ENCODE measurements at places on chromosomes 3 and 15.

DNA sequence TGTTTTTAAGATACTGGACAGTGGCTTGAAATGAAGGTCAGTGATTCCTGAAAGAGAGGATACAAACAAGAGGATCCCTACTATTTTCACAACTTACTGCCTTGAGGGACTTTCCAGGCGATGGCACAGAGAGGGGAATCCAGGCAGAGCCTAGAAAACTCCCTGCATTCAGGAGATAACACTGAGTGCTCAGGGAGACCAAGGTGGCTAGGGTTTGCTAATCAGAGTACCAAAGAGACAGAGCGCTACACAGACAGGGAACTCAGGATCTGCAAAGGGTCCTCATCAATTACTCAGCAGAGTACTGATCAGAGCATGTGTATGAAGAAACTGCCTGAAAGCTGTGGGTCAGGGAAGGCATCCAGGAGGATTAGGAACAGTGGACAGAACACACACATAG is 11.7 kb upstream of the MRPS22 start:
- DNase-seq, result no peak

DNA sequence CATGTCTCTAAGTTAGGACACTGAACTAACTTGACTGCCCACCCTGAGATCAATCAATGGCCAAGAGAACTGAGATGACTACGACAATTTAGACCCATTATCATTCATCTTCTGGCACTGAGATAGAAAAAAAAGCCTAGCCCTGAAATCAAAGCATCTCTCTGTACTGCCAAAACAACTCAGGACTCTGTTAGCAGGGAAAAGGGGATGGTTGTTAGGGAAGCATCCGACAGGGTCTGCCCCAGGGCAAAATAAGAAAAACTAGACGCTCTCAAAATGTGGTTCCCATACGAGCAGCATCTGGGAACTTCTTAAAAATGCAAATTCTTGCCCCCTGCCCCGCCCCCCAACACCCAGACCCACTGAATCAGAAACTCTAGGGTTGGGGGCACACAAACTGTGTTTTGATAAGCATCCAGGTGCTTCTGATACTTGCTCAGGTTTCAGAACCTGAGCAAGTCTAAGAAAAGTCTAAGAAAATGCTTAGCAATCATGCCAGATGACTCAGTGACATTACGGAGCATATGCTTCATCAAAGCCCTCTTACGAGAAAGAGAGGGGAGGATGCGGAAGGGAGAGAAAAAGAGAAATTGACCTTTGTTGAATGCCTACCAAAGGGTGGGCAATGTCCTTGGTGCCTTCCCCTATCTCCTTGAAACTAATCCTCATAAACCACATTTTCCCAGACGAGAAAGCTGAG is 172.8 kb upstream of the HES1 start:
- DNase-seq, result no peak

DNA sequence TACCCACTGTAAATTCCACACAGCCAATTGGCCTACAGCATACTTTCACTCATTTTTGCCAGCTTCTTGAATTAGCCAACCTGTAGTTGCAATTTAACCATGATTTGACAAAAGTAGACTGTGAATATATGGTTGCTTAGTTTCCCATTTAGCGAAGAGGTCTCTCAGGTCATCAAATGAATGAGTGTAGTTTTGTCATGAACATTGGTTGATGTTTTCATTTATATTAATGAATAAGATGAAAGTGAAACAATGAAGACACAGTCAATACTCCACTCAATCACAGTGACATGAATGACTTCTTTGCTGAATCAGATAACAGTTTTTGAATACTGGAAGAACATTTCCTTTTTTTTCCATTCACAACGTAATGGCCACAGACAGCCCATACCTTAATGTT is 15.3 kb upstream of the FAM3D start:
- no peak for DNase-seq

- DNase-seq, result no peak
Measured at GRCh38 chr3:14423197-14423743, 20.9 kb downstream of the SLC6A6 start.

DNA sequence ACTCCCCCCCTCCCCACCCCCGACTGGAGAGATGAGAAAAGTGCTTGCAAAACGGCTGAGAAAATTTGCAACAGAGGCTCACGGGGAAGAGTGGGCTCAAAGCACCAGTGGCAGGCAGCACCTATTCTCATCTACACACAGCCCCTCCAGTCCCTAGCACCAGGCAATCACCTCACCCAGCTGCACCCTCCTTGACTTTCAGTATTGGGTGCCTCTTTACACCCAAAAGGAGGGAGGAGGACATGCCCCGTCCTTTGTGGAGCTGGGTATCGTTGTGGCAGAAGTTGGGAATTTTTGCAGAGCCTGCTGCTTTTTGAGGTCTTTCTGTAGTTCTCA is 182.8 kb upstream of the TOPAZ1 start:
- DNase-seq, result no peak

DNA sequence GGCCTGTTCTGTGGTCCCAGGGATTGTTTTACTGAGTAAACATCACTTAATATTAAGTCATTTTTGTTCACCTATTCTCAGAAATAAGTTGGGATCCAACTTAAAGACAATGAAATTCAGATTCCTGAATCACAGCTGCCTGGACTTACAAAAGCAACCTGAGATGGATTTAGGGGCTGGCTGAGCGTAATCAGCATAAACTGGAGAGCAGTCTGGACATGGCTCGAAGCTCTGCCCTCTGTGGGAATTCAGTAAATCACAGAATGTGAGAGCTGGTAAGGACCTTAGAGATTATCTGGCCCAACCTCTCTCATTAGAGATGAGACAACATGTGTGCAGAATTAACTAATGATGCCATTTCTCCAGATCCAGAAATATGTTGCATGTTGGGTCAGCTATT is 23.7 kb downstream of the CCDC80 start:
- no peak for DNase-seq

DNA sequence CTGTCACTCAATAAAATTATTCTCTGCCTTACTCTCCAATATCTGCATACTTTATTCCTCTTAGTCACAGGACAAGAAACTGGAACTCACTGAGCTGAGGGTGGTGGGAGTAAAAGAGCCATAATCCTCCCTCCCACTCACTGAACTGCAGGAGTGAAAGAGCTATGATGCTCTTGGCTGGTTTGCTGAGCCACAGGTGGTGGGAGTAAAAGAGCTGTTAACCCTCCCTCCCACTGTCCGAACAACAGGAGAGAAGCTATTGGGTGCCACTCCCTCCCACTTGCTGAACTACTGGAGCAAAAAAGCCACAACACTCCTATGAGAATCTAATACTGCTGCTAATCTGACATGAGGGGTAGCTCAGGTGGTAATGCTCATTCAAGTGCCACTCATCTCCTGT is 391.0 kb downstream of the NSUN3 start:
- no peak for DNase-seq

DNA sequence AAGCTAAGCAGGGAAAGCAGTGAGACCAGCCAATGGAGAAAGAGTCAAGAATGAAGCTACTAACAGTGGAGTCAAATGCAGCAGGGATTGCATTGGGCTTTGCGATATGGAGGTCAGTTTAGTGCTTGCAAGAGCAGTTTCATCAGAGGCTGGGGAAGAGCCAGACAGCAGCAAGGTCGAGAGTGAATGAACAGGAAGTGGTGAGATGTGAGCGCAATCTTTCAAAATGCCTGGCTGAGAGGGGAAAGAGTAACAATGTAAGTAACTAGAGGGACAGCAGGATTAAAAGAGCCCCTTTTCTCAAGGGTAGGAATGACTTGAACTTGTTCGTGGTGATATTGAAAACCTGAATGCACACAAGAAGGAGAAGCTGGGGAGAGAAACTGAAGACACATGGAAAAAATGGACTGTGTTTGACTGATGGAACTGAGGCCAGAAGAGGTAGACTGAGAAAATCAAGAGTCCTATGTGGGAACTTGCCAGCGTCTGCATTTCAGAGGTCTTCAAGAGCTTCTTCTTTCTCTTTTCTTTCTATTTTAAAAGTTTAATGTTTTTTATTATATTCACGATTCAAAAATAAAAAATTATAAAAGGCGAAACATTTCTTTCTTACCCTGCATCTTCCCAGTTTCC is 30.6 kb upstream of the GPR160 start:
- no peak for DNase-seq

- no peak for DNase-seq
Measured at GRCh38 chr3:3149560-3149959, 22.8 kb downstream of the TRNT1 start.

DNA sequence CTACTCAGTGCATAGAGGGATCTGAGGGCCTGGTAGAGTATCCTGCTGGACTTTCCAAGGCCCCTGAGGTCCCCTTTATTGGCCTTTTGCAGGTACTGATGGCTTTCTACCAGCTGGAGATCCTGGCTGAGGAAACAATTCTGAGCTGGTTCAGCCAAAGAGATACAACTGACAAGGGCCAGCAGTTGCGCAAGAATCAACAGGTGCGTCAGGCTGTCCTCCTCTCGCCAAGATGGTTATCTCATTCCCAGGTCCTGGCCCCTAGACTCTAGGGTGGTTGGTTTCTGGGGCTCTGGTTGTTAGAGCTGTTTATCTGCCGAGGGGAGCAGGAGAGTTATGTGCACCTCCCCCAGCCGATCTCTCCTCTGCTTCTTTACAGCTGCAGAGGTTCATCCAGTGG is 9.3 kb downstream of the EIF2B5 start:
- DNase-seq, result no peak

DNA sequence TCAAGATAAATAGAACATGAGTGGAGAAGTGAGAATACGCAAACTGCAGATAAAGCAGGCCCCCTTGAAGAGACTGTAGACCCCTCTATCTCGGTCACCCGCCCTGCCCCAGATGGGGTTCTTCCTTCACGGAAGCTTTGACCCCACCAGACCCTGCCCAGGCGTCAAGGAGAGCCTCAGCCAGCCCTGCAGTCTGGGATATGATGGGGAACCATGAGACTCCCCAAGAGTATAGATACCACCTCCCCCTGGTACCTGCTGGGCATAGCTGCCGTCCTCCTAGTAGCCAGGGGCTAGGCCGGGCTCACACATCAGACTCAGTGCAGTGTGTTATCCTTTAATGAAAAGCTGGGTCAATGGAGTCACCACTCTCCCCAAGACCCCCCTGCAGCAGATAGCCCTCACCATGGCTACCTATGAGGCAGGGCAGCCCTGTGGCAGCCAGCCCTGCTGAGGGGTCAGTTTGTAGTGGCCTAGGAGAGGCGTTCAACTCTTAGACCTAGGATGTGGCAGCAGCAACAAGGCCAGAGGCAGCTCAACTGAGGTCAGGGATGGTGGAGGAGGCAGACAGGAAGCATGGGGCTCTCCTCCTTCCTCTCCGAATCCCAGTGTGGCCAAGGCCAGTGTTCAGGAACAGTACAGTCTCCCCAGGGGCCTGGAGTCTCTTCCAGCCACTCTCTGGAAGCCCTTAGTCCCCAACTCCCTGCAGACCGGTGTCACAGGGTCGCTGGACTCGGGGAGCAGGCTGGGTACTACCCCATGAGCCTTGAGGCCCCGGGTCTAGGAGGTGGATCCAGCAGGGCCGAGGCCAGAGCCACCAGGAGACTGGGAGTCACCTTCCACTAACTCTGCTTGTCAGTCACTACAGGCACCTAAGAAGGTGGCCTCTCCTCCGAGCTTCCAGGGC is 26.1 kb downstream of the PLXNB1 start:
- no peak for DNase-seq

DNA sequence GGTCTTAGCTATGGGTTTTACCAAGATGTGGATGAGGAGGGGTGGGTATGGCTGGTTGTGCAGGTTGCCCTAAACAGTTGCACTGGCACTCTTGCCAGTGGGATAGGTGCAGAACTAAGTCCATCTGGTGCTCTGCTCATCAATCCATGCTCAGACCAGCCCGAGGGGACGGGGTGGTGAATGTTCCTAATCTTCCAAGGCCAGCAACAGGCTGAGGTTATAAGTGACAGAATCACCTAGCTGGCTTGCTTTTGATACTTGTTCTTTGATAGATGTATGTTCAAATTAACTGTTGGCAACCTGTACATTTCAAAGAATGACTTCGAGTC is 53.5 kb upstream of the CCR2 start:
- DNase-seq, result no peak

- no peak for DNase-seq
Measured at GRCh38 chr15:86021281-86022264, 58.1 kb upstream of the AGBL1 start.

DNA sequence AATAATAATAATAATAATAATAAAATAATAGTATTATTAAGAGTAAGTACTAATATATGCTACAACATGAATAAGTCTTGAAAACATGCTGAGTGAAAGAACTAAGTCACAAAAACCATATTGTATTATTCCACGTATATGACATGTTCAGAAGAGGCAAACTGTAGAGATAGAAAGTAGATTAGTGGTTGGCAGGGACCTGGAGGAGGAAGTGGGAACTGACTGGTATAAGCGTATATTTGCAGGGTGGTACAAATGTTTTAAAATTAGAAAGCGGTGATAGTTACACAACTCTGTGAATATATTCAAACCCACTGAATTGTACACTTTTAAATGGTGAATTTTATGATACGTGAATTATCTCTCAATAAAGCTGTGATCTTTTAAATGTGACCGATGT is 32.8 kb downstream of the LRRK1 start:
- DNase-seq, result no peak

GRCh38 chr3:17747890-17748247 is 5.4 kb upstream of the TBC1D5 start:
- DNase-seq, result no peak

DNA sequence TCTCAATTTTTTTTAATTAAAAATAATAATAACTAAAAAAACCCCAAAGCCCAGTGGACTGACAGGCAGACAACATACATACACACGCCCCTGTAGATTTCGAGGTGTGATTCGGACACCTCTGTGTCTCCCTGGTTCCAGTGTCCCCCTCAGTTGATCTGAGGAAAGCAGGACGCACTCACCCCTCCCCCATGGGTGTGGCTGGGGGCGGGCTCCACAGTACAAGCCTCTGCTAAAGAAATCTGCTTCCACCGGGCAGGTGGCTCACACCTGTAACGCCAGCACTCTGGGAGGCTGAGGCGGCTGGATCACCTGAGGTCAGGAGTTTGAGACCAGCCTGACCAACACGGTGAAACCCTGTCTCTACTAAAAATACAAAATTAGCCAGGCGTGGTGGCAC is 33.8 kb upstream of the BLM start:
- DNase-seq, result no peak

GRCh38 chr3:126316501-126316939 is 40.7 kb downstream of the KLF15 start:
- no peak for DNase-seq

- DNase-seq, result no peak
Measured at GRCh38 chr3:99473321-99473751, 165.1 kb upstream of the COL8A1 start.

DNA sequence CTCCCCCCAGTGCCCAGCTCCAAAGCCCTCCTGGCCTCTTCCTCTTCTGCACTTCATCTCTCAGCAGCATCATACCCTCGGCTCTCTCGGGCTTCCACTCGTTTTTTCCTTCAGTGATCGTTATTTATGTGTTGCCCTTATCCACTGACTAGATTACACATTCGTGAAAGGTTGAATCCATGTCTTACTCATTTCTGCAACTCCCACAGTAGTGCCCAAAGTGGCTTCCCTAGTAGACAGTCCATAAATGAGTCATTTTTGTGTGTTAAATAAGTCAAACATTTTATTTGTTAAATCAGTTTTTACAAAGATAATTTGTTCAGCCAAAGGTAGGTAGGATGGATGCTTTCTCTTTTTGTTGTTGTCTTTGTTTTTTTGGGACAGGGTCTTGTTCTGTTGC is 87.4 kb downstream of the CRTC3 start:
- no peak for DNase-seq

DNA sequence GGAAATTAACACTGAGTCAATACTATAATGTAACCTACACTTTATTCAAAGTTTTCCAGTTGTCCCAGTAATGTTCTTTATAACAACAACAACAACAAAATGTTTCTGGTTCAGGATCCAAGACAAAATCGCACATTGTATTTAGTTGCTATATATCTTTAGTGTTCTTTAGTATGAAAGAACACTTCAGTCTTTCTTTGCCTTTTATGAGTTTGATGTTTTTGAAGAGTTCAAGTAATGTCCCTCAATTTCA is 7.6 kb upstream of the GRAMD1C start:
- no peak for DNase-seq

Data from NCI-H1694 (cell line).